ENCODE measurements at places on chromosomes 16 and 17.
A peak's percentile ranks its signal among the peaks of the same experiment; 100 is the strongest.

DNA sequence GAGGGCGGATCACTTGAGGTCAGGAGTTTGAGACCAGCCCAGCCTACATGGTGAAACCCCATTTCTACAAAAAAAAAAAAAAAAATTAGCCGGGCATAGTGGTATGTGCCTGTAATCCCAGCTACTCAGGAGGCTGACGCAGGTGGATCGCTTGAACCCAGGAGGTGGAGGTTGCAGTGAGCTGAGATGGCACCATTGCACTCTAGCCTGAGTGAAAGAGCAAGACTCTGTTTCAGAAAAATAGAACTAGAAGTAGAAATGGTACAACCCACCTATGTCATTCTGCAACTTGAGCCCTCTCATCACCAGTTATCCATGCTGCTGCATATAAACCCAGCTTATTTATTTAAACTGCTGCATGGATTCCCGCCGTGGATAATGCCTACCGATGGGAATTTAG, 1.6 kb downstream of the SCNN1B start:
- DNase-seq: no peak

- no peak for DNase-seq
Measured at GRCh38 chr16:85473323-85473722, 139.8 kb upstream of the GSE1 start.

DNA sequence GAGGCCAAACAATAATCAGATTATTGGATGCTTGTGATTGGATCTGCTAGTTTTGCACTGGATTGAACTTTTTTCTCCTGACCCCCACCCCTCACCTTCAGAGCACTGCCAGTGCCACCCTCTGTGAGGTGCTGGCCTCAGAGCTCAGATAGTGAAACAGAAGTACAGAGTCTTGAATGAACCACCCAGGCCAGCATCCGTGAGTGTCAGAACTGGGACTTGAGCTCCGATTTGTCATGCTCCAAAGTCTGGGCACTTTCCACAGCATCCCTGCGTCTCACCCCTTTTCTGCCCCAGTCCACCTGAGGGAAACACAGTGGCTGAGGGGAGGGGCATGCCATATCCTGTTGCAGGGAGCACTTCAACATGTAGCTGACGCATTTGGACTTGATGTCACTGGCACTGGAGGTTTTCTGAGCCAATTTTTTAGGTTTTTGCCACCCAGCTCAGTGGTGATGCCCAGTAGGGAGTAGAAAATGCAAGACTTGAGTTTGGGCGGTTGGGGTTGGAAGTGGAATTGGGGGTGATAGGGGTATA, 47.3 kb downstream of the SMPD3 start:
- DNase-seq: no peak

- no peak for DNase-seq
Measured at GRCh38 chr16:87322833-87323726, 5.9 kb upstream of the C16orf95 start.

- DNase-seq: no peak
Measured at GRCh38 chr16:79283578-79283977, 317.0 kb downstream of the MAF start.

DNA sequence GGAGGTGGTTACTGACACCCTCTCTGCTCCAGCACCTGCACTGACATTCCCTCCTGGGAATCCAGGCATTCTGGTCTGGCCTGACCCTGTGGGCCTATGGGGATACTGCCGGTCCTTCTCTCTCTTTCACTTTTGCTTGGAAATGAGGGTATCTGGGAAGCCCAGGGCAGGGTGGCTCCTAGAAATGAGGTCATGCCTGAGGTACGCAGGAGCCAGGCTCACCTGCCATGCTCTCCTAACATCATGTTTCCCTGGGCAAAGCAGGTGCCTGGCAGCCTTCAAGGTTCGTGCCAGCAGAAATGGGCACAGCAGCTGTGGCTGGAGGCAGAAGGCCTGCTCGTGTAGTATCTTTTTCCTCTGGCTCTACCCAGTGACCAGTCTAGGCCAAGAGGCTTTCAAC, 3.3 kb downstream of the ITGA3 start:
- no peak for DNase-seq

GRCh38 chr16:58501242-58502131, 1.5 kb downstream of the NDRG4 start:
- peak; percentile 57 for DNase-seq

- DNase-seq: no peak
Measured at GRCh38 chr16:77133706-77134105, 57.3 kb upstream of the MON1B start.

DNA sequence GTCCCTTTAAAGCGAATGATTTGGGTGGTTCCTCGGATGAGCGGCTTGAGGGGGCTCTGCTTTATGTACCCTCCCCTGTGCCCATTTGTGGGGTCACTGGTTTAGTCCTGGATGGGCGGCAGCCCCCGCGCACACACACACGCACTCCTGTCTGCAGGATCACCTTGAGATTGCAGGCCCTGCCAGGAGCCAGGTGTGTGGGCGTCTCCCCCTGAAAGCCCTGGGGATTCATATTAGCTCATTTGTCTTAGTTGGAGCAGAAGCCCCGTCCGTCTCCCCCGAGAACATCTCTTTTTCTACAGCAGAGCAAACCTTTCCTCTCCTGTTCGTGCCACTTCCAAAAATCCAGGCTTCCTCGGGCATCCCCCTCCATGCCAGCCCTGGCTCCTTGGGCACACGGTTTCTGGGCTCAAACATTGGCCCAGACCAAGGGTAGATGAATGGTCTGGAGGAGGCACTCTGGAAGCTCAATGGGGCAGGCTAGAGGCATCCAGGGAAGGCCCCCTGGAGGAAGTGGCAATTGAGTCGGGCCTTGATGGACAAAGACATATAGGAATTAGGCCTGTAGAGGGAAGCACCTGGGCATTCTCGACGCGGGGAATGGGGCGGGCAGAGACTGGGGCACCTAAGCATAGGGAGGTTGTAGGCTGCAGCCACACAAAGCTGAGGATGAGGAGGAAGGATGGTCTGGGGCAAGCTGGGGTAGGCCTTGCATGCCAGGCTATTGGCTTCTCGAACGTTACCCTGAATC, 218.5 kb upstream of the GSE1 start:
- no peak for DNase-seq

- DNase-seq: peak; percentile 22
Measured at GRCh38 chr17:34171245-34171818, 83.8 kb upstream of the CCL2 start.

DNA sequence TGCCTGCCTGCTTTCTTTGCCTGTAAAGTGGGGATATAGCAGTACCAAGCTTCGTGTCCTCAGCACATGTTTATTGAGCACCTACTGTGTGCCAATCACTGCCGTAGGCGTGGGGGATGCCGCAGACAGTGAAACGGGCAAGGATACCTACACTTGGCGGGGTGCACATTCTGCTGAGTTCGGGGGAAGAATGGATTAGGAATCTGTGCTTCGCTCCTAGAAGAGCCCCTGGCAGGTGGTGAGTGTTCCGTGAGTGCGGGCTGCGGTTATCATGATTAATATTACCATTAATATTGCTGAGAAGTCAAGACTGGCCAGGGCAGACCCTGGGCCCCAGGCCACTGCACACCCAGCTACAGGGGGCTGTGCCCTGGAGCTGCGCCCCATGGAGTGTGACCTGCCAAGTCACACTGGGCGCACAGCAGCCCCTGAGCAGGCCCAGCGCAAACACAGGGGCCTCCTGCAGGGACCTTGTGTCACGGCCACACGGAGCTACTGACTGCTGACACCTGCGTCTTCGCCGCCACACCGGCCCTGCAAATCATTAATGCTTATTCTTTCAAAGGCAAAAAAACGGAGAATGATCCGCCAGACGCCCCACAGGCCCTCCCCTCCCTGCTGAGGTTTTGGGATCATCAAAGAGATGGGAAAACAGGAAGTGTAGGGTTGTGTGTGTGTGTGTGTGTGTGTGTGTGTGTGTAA, 213.4 kb upstream of the GSE1 start:
- DNase-seq: no peak

DNA sequence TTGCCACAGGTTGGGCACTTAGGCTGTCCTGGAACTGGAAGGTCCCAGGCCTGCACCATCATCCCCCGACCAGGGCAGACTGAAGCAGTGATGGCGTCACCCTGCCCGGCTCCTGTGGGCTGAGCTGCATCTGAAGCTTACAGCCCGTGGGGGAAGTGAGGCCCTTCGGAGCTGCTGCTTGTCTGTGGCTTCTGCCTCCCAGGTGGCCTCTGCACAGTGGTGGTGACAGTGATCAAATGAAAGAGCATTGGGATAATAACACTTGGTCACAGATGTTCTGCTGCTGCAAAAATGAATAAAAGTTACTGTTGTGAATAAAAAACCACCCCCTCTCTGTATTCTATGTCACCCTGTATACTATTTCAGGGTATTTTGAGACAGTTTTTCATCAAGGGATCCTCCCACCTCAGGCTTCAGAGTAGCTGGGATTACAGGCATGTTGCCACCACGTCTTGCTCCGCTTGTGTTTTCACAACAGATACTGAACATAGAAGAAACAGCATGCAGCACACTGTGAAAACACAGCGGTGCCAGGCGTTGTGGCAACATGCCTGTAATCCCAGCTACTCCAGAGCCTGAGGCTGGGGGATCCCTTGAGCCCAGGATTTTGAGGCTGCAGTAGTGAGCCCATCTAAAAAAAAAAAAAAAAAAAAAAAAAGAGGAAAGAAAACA, 165.0 kb downstream of the LGALS9B start:
- no peak for DNase-seq

- no peak for DNase-seq
Measured at GRCh38 chr16:84379008-84379708, 10.8 kb downstream of the ATP2C2 start.

GRCh38 chr17:6101706-6102105, 31.5 kb downstream of the WSCD1 start:
- no peak for DNase-seq

GRCh38 chr17:31067691-31068184, 27.0 kb upstream of the NF1 start:
- DNase-seq: no peak

DNA sequence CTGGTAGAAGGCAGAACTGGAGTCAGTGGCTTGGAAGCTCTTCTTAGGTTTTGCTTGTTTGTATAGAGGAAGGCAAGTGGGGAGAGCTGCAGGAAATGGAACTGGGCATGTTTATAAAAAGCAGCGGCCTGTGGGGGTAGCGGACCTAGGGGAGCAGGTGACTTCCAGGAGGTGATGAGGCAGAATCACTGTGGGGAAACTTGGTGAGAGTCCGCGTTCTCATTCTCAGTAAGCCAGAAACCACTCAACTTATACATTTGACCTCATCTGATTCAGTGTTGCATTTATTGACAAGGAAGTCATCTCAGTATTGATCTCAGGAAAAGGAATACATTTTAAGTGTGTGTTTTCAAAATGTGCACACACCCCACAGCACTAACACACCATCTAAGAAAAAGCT, 299.8 kb downstream of the CNTNAP4 start:
- DNase-seq: no peak

- peak; percentile 7 for DNase-seq
Measured at GRCh38 chr16:67430977-67431774, at the start of gene HSD11B2. Gene HSD11B2, plus strand, starts transcription at chr16:67431121. Its CDS starts 128 bp downstream, at chr16:67431249.

GRCh38 chr17:58268774-58269556, 11.8 kb downstream of the MPO start:
- DNase-seq: no peak

GRCh38 chr17:81406117-81406953, 11.1 kb downstream of the BAHCC1 start:
- DNase-seq: no peak

- DNase-seq: no peak
Measured at GRCh38 chr17:66663041-66663606, 171.8 kb upstream of the CACNG5 start.

DNA sequence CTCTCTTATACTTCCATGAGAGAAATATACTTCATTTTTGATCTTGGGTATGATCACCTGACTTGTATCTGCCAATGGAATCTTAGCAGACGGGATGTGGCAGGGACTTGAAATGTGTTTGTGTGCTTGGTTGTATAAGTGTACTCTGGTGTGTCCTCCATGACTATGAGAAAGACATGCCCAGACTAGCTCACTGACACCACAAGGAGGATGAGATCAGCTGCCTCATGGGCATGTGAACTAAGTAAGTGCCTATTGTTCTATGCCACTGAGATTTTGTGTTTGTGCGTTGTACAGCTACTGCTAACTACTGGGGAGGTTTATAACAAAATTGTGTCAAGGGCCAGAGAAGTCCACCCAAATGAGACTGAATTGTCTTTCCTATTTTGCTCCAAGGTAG, 402.2 kb upstream of the SALL1 start:
- DNase-seq: no peak

DNA sequence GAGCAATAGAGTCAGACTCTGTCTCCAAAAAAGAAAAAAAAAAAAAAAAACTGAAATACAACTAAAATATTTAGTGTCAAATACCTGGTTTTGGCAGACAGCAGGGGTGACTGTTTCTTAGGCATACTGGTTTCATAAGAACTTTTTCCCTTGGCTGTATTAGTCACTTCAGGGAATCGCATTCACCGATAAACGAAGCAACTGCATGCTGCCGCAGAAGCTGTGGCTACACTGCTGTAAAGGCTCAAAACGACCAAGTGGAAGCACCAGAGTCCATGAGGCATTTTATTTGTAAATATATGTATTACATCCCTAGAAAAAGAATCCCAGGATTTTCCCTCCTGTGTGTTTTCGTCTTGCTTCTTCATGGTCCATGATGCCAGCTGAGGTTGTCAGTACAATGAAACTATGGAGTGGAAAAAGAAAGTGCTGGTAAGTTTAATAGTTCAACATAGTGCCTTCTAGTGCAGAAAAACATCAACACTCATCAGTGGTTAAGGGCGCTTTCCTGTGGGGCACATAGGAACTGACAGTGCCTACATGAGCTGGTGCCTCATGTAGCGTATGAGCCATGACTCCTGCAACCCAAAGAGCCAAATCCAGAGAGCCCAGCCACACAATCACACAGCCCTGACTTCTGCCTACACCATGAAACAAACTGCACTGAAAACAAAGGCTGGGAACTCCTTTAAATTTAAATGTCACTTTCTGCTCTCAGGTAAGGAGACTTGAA, 7.3 kb downstream of the RPS15A start:
- DNase-seq: no peak

- DNase-seq: no peak
Measured at GRCh38 chr16:56477096-56477878, 25.9 kb downstream of the OGFOD1 start.

DNA sequence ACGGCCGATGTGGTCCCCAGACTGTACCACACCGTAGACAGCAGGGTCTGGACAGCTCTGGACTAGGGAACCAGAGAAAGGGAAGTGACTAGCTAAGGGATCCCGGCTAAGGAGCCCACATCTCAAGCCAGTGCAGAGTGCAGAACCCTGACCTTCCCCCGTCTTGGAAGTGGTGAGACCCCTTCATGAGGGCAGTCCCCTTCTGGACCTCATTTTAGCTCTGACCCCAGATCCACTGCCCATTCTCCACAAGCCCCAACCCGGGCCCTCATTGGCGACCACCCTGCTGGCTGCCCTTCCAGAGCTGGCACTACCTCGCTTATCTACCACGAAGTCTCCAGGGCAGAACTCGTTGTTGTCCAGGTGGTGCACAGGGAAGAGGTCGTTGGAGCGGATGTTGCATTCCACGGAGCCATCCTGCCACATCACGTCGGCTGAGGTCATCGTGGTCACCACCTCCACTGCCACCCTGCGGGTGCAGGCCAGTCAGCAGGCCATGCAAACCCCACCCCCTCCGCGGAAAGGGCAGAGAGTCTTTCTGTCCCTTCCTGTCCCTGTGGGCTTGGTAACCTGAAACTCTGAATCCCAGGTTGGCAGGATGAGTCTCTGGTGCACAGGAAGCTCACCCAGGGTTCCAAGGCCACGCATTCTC, 14.2 kb downstream of the SPHK1 start:
- DNase-seq: no peak
